Spinal cord (tissue), 10 donors: ENCODE measurements at places on chromosomes 1 and 21. TPM values are rescaled to one million over a fixed set of nuclear protein-coding genes. Genes with fewer than 3 reads are reported as not detected.

GBP7 gene
- not detected for total RNA-seq

AUNIP gene
- total RNA-seq = 1.8 TPM

VWA5B1 gene
- 2.2 TPM for total RNA-seq

SPRR5 gene
- total RNA-seq = not detected

CELA3B gene
- not detected for total RNA-seq

SNX7 gene
- 31.8 TPM for total RNA-seq

NTNG1 gene
- 26.8 TPM for total RNA-seq

CFHR4 gene
- 0.11 TPM for total RNA-seq

NPHS2 gene
- not detected for total RNA-seq

DNAJC28 gene
- 6.2 TPM for total RNA-seq

SYT6 gene
- total RNA-seq = 12.4 TPM

TSSK3 gene
- total RNA-seq = 0.59 TPM

COPA gene
- 170 TPM for total RNA-seq

ADGRL2 gene
- 176 TPM for total RNA-seq

SPOCD1 gene
- total RNA-seq = 0.30 TPM

DENND2D gene
- 10.3 TPM for total RNA-seq

CELA2A gene
- total RNA-seq = not detected

BCL10 gene
- 22.7 TPM for total RNA-seq

TNFRSF18 gene
- 0.20 TPM for total RNA-seq

CA14 gene
- total RNA-seq = 11.1 TPM

CACNA1E gene
- 17.2 TPM for total RNA-seq
